ENCODE measurements at places on chromosomes 12 and 14.

DNA sequence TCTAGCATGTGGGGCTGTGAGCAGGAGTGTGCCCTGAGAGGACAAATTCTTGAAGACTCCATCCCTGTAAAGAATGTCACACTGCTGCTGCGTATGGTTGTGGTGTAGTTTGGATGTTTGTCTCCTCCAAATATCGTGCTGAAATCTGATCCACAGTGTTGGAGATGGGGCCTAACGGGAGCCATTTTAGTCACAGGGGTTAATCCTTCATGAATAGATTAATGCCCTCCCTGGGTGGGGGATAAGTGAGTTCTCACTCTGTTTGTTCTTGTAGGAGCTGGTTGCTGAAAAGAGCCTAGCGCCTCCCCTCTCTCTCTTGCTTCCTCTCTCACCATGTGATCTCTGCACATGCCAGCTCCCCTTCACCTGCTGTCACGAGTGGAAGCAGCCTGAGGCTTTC lies 94.5 kb upstream of the VASH1 start:
- DNase-seq: no peak

DNA sequence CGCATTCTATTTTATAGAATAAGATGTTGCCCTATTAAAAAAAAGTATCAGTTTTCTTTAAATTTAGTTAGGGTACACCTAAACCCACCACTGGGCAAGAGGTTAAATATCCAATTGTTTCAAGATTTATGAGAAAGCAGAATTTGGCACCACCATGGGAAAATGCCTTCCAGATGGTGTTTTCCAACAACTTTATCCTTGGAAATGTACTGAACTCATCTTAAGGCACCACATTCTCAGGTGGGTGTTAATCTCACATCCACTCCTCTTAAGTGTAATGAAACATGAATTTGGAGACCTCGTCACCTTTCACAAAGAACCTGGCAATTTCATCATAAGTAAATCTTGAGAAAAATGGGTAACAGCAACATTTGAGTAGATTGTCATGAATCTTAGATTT lies 13.1 kb downstream of the CBX5 start:
- no peak for DNase-seq

- DNase-seq: no peak
Measured at GRCh38 chr12:51480978-51481377, 56.3 kb downstream of the SLC4A8 start.

GRCh38 chr14:90440592-90440991 lies 43.8 kb downstream of the CALM1 start:
- no peak for DNase-seq

DNA sequence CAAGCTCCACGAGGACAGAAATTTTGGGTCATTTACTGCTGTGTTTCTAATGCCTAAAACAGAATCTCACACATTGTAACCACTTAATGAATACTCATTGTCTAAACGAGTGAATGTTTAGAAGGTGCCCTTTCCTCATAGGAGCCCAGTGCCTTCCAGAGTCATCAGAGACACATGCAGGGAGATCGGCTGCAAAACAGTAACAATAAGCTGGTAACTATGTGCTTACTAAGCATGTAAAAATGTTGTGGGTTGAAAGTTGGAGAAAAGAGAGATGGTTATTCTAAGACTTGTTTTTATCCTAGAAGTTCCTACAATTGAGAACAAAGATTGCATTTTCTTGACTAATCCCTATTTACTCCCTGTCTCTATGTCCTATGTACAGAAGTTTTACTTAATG lies 7.4 kb downstream of the TESPA1 start:
- DNase-seq: no peak

DNA sequence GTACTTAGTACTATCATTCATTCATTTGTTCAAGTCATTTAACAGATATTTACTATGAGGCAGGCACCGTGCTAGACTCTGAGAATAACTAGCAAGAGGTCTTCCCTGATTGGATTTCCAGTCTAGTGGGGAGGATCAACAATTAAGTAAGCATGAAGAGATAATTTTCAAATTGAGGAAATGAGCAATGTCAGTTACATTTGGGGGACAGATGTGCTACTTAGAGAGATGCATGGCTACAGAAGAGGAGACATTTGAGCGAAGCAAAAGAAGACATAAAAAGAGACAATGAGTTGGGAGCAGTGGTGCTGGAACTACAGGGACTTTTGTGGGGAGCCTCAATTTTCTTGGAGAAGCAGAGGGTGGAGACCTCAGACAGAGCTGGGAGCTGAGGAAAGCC lies 7.7 kb downstream of the KCNA5 start:
- no peak for DNase-seq

DNA sequence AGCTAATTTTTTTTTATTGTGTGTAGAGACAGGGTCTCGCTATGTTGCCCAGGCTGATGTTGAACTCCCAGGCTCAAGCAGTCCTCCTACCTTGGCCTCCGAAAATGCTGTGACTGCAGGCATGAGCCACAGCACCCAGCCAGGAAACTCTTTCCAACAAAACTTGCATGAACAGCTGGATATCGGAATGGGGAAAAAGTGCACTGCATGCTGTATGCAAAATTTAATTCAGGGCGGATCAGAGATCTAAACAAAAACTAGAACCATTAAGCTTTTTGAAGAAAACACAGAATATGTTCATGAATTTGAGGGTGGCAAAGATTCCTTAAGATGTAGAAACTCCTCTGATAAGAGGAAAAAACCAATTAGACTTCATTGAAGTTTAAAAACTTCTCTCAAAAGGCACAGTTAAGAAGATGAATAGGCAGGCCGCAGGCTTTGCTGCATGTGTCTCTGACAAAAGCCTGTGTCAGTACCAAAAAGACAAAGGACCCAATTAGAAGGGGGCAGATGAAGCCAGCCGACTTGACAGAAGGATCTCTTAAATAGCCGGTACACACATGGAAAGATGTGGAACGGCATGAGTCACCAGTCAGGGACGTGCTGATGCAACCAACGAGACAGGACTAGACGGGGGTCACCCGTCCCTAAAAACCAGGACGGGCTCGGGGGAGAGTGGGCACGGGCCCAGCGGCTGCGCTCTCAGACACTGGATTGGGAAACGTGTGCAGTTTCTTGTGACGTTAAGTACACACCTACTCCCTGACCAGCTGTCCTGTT lies 34.8 kb upstream of the MMP17 start:
- no peak for DNase-seq

DNA sequence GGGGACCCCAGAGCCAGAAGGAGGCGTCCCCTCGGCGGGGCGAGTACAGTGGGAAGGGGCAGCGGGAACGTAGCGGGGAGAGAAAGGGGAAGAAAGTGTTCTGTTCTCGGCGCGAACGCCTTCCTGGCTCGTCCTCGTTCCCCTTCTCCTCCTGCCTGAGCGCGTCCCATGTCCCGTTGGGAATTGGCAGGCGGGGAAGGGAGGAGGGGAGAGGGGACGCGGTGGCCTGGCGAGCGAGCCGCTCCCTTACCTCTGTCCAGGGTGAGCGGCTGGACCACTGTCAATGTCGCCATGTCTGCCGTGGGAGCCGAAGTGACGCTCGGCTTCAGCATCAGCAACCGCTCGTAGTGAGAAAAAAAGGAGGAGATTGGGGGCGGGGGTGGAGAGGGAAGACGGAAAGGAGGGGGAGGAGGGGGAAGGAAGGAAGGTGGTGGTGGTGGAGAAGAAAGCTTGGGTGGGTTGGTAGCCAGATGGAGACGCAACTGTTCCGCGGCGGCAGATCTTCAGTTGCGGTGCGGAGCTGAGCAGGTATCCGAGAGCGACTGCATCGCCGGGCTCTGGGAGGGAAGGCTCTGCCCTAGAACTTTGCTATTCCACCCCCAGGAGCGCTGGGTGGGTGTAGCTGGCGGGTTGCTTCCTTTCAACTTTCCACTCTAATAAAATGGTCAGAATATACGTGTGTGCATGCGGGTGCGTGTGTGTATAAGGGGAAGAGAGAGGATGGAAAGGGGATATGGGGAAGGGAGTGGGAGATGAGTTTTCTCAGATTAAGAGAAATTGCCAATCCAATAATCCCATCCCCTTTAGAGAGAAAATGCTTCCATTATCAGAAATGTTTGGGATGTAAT lies at the start of gene LIN7A:
Gene LIN7A (minus strand): TSS at position 544 of the 848 bp plus-strand sequence. CDS start 212 bp downstream, at position 332.
- DNase-seq: peak; percentile 55
